Stimulated activated CD8-positive, alpha-beta memory T cell treated with anti-CD3 and anti-CD28 coated beads, Interleukin-15, amount 100 ng/mL, for 48 hours (primary cell): ENCODE measurements at places on chromosomes 6 and 20.

GRCh38 chr20:55252521-55252920 lies 752.8 kb downstream of the CBLN4 start:
- no peak for DNase-seq

GRCh38 chr6:41483943-41484342 lies 62.2 kb upstream of the FOXP4 start:
- DNase-seq = no peak

DNA sequence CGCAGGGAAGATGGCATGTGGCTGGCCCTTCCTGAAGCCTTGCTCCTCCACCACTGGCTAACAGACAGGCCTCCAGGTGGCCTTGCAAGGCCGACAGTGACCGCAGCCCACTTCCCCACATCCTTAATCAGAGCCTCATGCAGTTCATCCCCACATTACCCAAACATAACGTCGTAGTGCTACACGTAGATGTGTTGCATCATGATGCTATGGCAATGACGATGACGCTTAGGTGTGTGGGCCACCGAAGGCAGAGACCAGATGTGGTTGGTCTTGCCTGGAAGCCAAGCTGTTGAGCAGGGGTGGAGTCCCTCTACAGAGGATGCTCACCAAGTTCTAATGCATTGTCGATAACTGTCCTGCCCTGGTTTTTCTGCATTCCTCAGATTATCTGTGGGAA lies 5.6 kb downstream of the CD93 start:
- DNase-seq = no peak

DNA sequence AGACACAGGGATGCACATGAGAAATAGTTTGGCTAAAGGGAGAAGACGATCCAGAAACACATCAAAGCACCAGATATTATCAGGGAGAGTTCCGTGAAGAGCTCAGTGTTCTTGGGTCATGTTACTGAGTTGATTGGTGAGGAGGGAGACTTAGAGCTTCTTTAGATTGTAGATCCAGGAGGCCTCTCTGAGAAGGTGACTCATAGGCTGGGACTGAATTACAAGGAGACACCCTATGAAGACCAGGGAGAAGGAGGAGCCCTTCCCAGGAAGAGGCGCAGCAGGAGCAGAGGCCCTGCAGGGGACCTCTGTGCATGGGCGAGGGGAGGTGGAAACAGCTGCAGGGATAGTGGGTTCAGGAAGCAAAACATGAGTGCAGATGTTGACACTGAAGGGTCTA lies 196.5 kb downstream of the SLC24A3 start:
- no peak for DNase-seq
